ENCODE measurements at places on chromosomes 2 and 18.
A peak's percentile ranks its signal among the peaks of the same experiment; 100 is the strongest.

DNA sequence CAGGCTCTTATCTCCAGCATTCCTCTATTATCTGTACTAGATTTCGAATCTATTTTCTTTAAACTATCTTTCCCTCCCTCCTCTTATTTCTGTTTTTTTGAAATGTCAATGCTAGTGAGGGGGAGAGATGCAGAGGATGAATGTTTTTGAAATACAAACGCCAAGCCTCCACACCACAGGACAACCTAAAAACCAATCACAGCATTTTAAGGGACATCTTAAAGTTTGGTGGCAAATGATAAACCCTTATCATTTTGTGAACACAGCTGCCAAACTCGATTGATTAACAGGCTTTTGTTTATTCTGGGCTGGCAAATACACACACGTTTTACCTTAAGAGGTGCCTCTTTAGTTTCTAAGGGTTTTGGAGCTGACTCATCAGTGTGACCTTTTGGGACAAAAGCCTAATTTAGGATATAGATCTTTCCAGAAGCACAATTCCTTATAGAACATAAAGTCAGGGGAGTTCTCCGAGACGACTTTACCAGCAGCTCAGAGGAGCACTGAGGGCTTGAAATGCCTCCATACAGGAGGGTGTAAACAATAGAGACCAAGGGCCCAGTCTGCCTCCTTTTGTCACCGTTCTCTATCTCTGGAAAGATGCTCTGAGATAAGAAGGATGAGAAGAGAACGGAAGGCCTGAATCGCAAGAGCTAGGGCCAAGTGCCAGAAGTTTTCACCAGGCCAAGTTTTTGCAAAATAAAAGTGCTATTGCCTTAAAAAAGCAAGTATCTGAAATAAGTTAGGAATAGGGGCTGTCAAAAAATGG is 4.2 kb upstream of the MEIS1 start:
- DNase-seq, result peak; percentile 38

DNA sequence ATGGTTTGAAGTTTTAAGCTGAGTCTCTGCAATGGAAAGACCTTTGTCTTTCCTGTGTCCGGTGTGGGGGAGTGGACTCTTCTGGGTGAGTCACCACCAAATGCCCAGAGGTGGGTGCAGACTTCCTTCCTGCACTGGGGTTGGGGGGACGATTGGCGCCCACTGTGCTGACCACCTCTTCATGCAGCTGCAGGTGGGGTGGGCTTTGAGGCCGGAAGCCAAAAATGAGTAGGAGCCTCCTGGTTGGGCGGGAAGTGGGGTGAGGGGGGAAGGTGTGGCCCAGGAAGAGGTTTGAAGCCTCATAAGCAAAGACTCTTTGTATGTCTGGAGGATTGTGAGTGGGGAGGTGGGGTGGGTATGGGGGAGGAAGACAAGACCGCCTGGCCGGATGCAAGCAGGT is 27.6 kb downstream of the PAX8 start:
- no peak for DNase-seq

DNA sequence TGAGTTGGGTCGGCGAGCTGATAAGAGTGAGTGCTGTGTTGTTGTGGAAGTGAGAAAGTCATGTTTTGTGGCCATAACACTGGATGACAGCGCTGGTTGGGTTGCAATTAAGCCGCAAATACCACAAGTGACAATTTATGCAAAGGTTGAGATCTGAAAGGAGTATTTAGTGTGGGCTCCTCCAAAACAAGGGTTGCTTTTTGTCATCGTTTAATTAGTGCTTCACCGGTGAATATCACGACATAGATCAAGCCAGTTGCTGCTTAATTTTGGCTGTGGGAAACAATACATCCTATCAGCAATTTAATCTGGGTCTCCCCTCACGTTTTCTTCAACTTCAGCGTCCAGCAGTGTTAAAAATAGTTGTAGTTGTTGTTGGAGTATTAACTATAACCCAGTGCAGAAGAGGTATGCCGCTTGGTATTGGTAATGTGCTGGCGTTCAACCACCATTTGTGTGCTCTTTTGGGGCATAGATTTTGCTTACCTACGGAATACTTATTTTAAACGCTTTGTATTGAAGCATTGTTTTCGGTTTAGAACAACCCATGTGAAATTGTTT is 662 bp downstream of the ACVR2A start:
- DNase-seq, result peak; percentile 5

GRCh38 chr2:175577368-175577970 is 396.0 kb upstream of the ATP5MC3 start:
- no peak for DNase-seq

GRCh38 chr2:189548666-189549448 is 31.7 kb downstream of the SLC40A1 start:
- no peak for DNase-seq

DNA sequence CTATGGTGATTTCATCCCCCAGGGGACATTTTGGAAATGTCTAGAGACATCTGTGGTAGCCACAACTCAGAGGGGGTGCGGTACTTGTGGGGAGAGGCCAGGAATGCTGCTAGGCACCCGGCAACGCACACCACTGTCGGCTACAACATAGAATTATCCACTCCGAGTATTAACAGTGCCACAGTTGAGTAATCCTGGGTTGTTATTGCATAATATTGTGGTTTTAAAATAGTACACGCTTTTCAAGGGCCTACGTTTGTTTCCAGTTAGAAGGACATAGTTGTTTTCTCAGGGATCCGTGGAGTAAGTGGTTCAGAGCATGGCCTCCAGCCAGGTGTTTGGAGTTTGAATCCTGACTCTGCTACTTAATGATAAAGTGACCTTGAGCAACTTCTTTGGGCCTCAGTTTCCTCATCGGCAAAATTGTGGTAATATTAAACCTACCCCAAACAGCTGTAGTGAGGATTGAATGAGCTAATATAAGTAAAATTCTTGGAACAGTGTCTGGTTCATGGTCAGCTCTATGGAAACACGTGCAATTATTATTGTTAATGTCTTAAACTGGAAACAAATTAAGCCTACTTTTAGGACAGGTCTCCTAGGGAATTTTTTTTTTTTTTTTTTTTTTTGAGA is 24.5 kb downstream of the CYP27A1 start:
- DNase-seq, result no peak

DNA sequence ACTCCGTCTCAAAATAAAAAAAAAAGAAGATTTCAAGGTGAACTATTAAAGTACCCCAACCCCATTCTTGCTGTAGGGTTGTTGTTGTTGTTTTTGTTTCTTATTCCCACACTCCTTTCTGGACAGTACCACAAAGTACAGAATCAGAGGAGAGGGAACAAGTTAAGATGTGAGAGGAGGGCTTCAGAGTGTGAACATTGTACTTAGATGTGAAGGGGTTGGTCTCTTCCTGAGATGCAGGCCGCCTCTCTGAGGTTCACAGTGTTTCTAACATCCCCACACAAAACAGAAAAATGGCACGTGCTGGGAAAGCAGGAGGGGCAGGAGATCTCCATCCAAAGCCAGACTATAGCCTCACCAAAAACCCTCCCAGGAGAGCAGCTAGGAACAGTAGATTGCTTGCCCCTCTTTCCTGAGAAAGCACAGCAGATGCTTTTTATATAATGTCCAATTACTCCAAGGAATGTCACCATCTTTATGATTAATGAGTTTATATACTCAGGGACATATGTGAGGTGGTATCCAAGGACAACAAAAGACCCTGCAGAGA is 22.6 kb downstream of the ADD2 start:
- no peak for DNase-seq

DNA sequence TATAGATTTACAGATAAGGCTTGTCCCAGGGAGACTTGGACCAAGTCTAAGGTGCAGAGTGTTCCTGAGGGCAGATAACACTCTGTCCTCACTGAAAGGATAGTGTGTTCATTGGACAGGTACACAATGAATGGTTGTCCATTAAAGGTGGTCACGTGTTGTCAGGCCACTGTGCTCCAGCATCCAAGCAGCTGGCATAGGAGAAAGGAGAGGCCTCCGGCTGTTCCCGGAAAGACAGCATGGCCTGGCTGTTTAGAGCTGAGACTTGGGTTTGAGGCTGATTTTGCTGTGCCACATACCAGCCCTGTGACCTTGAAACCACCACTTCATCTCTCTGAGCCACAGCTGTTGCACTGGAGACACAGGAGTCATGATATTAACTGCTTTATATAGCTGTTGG is 19.6 kb upstream of the SULT1C3 start:
- no peak for DNase-seq

DNA sequence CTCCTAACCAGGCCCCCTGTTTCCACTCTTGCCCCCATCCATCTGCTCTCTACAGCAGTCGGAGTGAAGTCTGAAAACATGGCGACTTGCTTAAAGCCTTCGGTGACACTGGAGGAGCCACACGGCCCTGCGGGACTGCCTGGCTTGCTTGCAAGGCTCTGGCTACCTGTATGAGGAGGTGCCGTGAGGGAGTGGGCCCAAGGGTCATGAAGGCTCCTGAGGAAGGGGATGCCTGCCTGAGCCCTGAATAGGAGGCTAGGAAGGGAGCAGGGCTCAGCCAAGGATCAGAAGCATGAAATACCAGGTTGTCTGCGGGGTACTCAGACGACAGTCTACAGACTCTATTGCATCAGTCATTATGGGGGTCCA is 75.4 kb downstream of the EMX1 start:
- no peak for DNase-seq

GRCh38 chr18:55422456-55423180 is 165.4 kb downstream of the TCF4 start:
- peak; percentile 70 for DNase-seq

DNA sequence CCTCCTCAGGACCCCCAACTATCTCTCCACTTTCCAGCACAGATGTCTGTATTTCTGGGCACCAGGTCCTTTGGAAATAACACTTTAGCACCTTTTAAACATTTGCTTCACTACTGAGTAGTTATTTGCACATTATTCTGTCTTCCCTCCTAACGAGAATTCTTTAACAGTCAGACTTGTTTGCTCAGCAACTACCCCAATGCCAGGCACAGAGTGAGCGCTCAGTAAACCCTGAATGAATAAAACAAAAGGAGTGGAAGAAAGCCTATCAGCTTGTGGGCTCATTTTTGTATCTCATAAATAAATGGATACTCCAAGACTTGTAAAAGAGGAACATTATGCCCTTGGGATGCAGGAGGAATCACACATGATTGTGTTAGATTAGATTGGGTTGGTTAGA is 450.4 kb downstream of the TGIF1 start:
- DNase-seq, result no peak
